ENCODE measurements at places on chromosomes 5 and 9.

DNA sequence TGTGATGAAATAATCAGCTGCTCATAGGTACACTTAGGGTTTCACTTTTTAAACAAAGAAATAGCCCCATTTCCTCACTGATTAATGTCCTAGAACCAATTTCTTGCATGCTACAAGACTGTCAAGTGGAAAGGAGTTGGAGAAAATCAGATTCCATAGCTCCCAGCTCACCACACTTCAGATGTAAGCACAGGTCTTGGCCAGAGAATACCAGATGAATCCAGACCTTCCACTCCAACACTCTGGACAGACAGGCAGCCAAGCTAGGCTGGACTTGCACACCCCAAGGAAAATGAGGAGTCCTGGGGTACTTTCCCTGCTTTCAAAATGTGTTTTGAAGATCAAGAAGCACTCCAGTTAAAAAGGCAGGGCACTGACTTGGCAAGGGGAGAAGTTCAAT lies 68.5 kb downstream of the KLHL3 start:
- no peak for DNase-seq

DNA sequence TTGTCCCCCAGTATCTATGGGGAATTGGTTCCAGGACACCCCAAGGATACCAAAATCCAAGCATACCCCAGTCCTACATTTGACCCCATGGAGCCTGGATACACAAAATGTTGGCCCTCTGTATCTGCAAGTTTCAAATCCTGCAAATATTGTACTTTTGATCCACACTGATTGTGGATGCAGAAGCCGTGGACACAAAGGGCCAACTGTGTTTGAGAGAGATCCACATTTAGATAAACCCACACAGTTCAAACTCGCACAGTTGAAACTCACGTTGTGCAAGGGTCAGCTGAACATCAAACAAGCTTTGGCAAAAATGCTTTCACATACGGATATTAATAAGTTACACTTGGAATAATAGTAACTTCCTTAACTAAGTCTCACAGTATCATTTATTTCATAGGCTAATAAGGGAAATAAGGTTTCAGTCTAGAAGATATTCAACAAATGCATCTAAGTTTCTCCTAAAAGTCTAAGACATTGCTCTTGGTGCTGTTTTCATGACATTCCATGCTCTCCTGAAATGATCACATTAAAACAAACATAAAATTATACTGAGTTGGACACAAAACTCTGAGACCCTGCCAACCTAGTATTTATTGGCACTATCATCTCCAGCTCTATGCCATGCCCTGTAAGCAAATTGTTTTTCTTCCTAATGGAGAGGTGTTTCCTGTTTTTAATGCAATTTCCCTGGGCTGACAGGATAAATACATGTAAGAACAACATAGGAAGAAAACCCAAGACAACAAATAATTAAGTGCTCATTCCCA lies 32.3 kb downstream of the ACTL7A start:
- DNase-seq, result no peak

- no peak for DNase-seq
Observed at GRCh38 chr5:153818626-153819025, 220.1 kb downstream of the FAM114A2 start.

- DNase-seq, result no peak
Observed at GRCh38 chr5:24290536-24290935, 354.2 kb downstream of the CDH10 start.

GRCh38 chr5:180098526-180098925 lies 27.0 kb upstream of the RNF130 start:
- no peak for DNase-seq

- DNase-seq, result no peak
Observed at GRCh38 chr9:16540743-16541613, 329.5 kb downstream of the BNC2 start.

GRCh38 chr5:7494481-7495130 lies 98.7 kb downstream of the ADCY2 start:
- no peak for DNase-seq

DNA sequence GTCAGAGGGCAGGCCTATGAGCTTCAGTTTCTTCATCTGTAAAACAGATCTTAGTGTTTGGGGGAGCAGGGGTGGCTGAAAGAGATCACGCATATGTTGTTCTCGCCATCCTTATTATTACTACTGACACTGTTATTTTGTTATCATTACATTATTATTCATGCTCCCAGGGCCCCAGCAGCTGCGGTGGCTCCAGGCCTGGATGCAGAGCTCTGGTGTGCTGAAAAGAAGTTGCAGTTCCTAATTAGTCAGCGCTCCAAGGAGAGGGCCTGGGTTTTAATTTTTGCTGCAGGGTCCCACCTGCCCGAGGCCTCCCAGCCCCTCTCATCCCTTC lies 19.5 kb downstream of the CXXC5 start:
- DNase-seq, result no peak

- no peak for DNase-seq
Observed at GRCh38 chr5:139752506-139753473, 42.8 kb upstream of the PSD2 start.

GRCh38 chr5:126358525-126358924 lies 64.7 kb upstream of the GRAMD2B start:
- no peak for DNase-seq

GRCh38 chr9:1722404-1722803 lies 292.7 kb upstream of the SMARCA2 start:
- no peak for DNase-seq

DNA sequence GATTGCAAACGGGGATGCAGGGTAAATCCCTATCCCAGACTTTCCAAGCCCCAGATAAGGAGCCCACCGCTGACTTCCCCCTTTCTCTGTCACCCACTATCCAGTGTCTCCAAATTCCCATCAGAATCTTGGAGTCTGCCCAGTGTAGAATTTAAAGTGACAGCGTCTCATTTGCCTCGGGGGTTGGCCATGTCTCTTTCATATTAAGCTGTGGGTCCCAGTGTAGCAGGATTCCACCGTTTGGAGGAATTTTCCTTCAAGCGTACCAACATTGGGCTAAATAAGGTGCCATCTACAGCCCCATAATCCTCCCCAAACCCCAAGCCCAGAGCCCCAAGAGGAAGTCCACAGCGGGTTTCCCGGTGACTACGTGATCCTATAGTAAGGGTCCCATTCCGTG lies 1.1 kb downstream of the BRINP1 start:
- DNase-seq, result no peak

- DNase-seq, result no peak
Observed at GRCh38 chr5:59259237-59259636, 634.3 kb downstream of the PDE4D start.

- no peak for DNase-seq
Observed at GRCh38 chr5:34682926-34683623, 26.9 kb downstream of the RAI14 start.

- DNase-seq, result no peak
Observed at GRCh38 chr5:19733612-19734495, 254.1 kb downstream of the CDH18 start.

DNA sequence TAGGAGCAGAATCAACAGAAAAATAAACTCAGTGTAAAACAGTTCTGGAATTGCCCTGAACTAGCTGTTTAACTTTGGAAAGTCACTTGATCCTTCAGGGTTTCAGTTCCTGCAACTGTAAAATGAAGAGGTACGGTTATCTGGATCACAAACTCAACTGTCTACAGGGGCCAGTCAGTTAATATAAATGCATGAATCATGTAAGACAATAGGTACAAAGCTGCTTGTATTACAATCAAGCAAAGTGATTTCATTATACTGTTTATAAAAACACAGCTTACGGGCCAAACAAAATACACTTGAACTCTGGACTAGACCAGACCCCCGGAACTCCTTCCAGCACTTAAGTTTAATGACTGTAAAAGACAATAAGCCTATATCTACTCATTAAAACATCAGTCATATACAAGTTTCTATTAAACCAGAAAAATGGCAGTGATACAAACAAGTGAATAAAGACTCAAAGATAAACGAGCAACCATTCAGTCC lies 73.0 kb downstream of the MRPS27 start:
- DNase-seq, result no peak

DNA sequence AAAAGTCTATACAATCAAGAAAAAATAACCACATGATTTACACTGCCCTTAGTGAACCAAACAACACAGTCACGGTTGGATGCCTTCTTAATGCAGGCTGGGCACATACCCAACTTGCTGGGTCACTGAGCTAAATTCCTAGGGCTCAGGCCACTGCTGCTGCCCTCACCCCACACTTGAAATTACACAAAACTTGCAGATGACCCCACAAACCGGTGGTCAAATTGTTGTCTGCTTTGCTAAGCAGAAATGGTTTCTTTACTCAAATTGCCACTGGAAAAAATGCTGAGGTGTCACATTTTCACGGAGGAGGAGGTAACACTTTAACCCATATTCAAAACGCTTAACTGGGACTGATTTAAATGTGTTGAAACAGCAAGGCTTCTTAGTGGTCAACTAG lies 62.4 kb downstream of the HMHB1 start:
- no peak for DNase-seq

DNA sequence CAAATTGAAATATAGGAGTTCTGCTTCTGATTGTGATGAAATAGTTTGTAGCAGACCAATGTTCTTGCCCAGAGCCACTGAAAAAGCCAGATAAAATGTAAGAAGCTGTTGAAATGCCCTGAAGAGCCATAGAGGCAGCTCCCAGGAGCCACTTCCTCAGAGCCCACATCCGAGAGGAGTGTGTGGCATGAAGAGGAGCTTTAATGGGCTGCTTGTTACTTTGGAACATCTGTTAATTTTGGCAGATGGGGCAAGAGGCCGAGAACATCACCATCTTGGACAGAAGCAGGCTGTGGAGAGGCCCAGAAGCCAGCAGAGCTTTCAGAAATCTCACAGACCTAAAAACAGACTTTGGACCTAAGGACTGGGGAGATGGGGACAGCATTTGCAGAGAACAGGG lies 370.8 kb downstream of the GADD45G start:
- DNase-seq, result no peak

GRCh38 chr9:134235366-134235765 lies 71.0 kb upstream of the RNU6ATAC start:
- DNase-seq, result no peak

DNA sequence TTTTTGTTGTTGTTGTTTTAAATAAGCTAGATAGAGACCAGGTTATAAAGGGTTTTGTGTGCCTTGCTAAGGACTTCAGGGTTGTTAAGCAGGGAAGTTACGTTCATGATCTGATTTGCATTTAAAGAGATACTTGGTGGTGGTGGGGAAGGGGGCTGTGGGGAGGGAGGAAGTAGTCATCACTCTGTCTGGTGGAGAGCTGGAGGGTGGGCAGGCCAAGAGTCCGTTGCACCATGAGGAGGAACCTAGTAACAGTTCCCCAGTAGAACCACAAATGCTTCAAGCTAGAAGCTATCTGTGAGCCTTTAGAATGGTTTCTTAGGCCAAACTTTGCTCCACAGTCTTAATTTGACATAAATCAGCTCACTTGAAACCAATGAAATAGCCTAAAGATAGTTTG lies 18.7 kb upstream of the ROPN1L start:
- DNase-seq, result no peak

GRCh38 chr5:127565586-127566270 lies 48.3 kb downstream of the PRRC1 start:
- DNase-seq, result no peak

DNA sequence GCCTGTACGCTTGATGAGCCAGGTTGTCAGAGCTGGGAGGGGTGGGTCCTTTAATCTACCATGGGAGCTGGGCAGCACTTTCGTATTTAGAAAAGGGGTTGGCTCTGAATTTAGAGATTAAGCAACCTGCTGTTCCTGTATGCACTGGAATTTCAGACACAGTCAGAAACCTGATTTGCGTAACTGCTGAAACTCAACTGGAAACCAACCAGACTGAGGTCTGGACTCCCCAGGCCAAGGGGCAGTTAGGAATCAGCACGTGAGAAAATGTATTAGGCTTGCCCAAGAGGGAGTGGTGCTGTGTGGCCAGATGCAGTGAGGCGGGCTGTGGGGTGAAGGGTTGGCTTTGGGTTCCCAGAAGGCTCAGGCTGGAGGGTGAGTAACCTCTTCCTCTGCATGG lies 235.0 kb downstream of the GOLPH3 start:
- DNase-seq, result no peak

DNA sequence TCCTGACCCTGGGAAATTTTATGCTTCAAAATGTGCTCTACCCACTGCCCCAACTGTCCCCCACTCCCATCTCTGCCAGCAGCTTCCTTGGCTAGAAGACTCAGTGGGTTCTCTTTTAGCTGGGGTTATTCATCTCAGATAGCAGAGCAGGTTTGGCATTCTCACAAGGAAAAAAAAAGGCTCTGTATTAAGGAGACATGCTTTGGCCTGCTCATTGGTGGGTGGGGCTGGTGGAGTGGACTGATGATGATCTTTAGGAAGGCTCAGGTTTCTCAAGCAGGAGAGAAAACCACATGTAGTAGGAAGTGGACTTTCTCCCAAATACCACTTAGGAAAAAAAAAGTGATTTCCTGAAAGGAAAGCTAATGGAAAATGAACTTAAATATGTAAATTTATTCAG lies 279.2 kb upstream of the ZNF462 start:
- DNase-seq, result no peak

All from CD4-positive, alpha-beta T cell treated with Interleukin-10 for 1 hour (primary cell).